ENCODE measurements at places on chromosomes 5 and 9.

GRCh38 chr9:113707953-113708695, 168.0 kb upstream of the ZNF618 start:
- no peak for DNase-seq

- no peak for DNase-seq
Observed at GRCh38 chr5:79754865-79755555, 65.4 kb downstream of the CMYA5 start.

GRCh38 chr9:20244271-20244670, 378.0 kb downstream of the MLLT3 start:
- DNase-seq, result no peak

DNA sequence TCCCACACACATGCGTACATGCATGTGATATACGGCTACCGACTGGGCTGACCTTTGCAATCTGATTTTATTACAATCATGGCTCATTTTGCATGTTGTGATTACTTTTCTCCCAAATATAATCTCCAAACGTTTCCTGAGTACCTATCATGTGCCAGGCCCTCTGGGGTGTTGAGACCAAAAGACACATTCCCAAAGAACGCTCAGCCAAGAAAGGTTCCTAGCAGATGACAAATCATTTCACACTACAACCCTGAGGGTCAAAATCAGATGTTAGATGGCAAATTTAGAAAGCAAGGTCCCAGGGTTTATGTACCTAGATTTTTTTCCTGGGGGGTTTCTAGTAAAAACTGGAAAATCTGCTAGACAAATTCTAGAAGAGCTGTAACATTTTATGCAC, 32.4 kb upstream of the SLC25A51 start:
- DNase-seq, result no peak

All from K562 (cell line).